ENCODE measurements at places on chromosomes 3 and 15. TPM values are rescaled to one million over a fixed set of nuclear protein-coding genes. Genes with fewer than 3 reads are reported as not detected.

GRCh38 chr3:61882253-61882652, 320.9 kb downstream of the PTPRG start:
- DNase-seq: no peak

ADPRH gene
- 5.1 TPM for total RNA-seq

- DNase-seq: no peak
These were observed 216.0 kb downstream of the DIPK2A start for GRCh38 chr3:144187531-144188210.

GOLGA6B gene
- total RNA-seq: not detected

- no peak for DNase-seq
These were observed 70.0 kb upstream of the LIMD1 start for GRCh38 chr3:45524565-45524964.

DNA sequence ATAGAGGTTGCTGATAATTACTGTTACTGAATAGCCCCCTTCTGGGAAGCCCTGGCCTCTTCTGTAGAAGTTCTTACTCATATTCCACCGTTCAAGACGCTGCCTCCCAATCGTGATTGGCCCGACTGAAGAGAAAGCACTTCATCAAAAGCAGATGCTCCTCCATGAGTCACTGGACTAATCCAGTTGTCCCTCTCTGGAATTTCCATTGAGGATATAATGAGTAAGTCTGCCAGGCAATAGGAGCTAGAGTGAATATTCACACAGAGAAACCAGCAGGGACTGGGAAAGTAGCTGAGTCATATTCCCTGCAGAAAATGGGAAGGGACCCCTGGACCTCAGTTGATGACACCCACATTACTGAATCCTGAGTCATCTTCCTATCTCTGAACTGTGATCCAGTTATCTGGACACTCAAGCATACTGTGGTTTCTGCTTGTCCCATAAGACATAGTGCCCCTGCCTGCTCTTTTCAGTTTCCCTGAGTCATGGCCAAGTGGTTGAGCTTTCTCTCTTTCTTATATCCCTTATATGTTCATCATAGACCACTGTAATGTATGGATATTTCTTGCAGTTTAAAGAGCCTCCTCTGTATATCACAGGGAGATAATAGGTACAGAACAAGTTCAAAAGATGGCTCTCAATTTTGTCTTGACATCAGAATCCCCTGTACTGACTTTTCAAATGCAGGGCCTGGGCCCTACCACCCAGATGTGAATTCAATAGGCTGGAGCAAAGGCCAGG, 151.2 kb upstream of the CDIN1 start:
- DNase-seq: no peak

Data from activated naive CD4-positive, alpha-beta T cell treated with anti-CD3 and anti-CD28 coated beads, Interleukin-2, amount 50 U/mL, for 72 hours (primary cell).